ENCODE measurements at places on chromosomes 7 and 10.

DNA sequence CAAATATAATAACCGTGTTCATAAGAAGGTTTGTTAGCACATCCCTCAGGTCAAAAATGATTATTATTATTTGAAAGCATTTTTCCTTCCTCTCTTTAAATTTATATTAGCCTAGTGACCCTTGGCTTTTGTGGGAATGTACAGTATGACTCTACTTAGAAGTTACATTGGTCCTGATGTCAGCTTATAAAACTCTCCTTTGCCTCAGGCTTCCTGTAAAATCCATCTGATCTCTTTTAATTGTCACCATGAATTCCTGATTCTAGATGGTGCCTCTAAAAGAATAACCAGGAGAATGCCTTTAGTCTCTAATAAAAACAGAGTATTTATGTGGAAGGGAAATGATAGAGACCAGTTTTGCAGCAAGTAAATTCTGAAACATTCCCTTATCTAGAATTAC is 1134.4 kb downstream of the XPNPEP1 start:
- no peak for DNase-seq

DNA sequence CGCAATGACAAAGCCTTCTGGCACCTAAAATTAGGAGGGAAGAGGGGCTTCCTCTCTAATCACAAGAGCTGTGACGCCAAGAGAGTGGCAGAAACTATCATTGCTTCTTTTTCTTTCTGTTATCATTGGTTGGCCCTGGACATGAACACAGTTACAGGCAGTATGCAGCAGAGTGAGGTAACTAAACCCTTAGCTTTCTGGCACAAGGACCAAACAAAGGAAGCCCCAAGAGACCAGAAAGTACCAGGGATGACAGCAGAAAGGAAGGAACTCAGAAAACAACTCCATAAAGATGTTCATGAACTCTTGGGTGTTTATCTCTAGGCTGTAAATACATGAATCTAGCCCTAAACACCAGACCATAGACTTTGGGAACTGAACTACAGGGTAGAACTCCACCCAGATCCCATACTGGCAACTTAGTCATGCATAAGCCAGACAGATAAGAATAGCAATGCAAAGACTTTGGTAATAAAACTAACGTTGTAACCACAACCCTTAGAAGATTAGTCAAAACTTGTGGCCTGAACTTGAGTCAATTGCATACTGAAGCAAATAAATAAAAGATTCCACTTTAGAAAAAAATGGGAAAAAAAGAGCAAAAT is 195.7 kb upstream of the PTN start:
- DNase-seq = no peak

GRCh38 chr7:44415047-44415446 is 75.4 kb downstream of the NUDCD3 start:
- no peak for DNase-seq

GRCh38 chr10:24929056-24929544 is 23.3 kb downstream of the PRTFDC1 start:
- DNase-seq = no peak

GRCh38 chr7:158470336-158470735 is 117.3 kb downstream of the PTPRN2 start:
- DNase-seq = no peak

- no peak for DNase-seq
Observed at GRCh38 chr10:91247360-91248111, 27.1 kb downstream of the PCGF5 start.

- DNase-seq = no peak
Observed at GRCh38 chr10:52420656-52421055, 106.6 kb downstream of the DKK1 start.

- DNase-seq = no peak
Observed at GRCh38 chr10:33136781-33137180, 178.8 kb upstream of the ITGB1 start.

DNA sequence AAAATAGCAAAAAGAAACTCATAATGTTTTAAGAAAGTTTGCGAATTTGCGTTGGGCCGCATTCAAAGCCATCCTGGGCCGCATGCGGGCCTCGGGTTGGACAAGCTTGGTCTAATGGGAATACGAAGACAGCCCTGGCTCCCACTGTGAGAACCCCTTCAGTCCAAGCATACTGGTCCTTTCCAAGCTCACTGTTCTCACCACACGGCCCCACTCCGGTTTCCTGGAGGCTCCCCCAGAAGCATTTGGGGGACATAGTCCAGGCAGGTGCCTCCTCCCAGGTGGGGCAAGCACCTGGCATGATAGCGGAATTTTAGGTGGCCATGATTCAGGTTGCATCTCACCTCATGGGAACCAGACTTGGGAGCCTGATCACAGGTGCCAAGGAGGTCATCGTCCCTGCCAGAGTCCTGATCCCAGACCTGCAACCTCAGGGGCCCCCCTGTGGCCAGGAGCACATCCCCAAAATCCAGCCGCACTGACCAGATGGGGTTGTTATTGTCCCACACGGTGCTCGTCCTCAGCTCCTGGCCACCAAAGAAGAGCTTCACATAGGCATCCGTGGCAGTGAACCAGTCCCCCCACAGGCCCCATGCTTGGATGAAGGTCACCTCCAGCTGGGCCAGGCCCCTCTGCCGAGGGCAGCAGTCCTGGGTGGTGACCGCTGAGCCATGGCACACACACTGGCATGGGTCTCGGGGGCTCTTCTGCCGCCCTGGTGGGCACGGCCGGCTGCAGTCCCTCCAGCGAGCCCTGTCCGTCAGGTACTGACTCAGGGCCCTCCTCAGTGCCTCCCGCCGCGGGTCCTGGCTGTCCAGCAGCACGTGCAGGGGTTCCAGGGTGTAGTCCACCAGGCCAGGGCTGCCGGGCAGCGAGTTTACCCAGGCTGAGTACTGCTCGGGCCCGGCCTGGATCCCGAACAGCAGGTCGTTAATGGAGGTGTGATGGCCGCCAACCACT is 4.4 kb downstream of the PRF1 start:
- no peak for DNase-seq

- DNase-seq = no peak
Observed at GRCh38 chr10:63200431-63200830, 67.3 kb downstream of the NRBF2 start.

DNA sequence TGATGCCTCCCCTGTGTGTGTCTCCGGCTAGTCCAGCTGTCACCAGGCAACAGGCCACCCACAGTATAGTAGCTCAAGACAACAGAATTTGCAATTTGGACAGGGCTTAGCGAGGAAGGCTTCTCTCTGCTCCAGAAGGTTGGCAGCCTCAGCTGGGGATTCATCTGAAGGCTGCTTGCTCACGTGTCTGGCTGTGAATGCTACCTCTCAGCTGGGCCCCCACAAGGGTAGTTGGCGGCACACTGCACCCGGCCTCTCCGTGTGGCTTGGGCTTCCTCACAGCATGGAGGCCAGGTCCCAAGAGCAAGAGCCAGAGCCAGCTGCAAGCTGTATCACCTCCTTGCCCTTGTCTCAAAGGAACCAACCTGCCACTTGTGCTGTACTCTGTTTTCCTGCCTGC is 19.2 kb downstream of the ECHDC3 start:
- DNase-seq = no peak

GRCh38 chr7:30166155-30166840 is 31.5 kb downstream of the MTURN start:
- no peak for DNase-seq

DNA sequence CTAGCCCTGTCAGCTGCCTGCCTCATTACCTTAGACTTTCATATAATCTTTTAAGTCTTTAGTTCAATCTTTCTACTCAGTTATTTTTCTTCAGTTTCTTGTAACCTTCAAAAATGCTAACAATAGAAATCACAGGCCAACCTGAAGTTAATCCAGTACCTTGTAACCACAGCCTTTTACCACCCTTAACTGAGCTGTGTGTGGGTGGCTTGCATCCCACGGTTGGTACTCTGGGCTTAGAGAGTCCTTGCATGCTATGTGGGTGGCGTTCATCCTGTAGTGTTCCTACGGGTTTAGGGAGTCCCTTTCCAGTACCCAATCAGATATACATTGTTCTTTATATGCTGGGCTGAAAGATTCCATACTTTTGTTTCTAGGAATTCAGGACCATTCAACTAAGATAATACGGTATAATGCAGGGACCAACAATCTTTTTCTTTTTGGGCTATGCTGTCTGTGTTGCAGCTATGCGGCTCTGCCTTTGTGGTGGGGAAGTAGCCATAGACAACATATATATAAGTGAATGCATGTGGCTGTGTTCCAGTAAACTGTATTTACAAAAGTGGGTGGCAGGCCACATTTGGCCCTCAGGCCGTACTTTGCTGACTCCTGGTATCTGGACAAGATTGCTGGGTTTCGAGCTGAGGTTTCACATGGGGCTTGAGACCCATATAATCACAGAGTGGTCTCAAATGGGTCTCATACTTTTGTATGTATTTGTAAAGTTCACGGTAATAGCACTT is 280.8 kb upstream of the LRGUK start:
- DNase-seq = no peak

GRCh38 chr10:95759233-95759826 is 3.4 kb downstream of the ENTPD1 start:
- DNase-seq = no peak

GRCh38 chr7:38798552-38799267 is 110.3 kb downstream of the VPS41 start:
- no peak for DNase-seq

DNA sequence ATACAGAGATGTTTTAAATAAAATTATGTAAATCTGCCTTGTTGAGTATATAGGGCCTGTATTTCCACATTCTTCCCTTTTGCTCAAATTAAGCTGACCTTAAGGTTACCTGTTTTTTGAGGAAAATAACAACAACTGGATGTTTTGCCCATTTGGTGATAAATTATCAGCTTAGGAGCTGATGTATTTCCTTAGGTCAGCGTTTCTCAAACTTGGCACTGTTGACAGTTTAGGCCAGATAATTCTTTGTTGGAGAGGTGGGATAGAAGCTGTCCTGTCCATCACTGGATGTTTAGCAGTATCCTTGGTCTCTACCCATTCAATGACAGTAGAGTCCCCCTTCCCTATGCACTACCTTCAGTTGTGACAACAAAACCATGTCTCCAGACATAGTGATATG is 7.2 kb downstream of the GSTO2 start:
- no peak for DNase-seq

GRCh38 chr10:50928190-50928552 is 42.7 kb upstream of the A1CF start:
- no peak for DNase-seq

DNA sequence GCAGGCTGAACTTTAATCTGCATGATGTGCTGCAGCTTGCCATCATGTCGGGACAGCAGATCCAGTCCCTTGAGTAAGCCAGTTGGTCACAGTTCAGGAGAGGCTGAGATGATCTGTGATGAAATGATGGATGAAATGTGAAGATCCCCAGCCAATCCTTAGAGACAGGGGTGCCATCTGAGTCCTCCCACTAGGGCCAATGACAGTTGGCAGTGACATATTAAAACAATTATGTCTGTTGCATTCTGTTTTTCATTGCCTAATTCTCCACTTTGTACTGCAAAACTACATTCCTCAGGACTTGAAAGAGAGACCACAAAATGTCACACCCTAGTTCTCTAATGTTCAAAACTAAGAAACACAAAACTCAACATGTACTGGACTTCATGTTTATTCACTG is 66.3 kb upstream of the CAV2 start:
- DNase-seq = no peak

DNA sequence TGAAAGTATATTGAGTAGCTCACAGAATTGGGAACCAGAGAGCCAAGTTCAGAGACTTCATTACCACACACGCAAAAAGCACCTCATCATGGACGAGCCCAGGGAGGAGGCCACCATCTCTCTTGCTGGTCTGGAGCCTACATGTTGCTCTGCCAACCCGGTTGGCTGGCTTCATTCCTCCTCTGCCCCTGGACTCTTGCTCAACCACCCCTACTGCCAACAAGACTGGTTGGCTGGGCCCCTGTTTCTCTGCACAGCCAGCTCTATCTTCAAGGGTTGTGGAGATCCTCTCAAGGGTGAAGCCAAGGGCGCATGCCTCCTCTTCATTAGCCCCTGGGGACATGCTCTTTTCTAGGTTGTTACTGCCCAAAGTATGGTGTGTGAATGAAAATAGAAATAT is 142.7 kb downstream of the JCAD start:
- DNase-seq = no peak

DNA sequence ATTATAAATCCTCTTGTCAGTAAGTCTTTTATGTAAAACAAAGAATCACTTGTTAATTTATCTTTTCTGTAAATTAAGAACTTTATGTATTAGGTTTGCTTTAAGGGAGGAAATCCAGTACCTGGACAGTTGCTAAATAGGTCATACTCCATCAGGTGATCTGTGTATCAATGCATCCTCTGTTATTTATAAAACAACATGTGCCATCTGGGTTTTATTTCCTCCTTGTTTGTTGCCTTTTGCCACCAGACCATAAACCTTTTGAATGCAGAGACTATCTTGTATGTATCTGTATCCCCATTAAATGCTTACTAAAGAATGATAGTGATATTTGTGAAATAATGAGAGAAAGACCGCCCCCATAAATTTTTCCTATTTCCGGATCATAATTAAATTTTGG is 70.0 kb downstream of the SLC35B4 start:
- no peak for DNase-seq

DNA sequence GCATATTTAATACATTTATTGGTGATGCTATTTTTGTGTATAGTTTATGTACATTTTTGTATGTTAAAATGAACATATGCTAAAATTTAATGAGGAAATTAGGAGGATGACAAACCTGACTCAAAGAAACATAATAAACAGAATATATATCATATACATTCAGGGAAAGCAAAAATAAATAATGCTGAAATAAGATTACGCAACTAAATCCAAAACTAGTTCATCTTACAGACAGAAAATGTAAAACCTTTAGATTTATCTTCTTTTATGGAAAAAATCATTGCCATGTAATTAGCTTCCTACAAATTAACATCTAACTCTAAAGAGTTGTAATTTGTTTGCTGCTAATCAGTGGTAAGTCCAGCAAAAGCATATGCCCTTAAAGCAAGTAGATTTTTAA is 216.5 kb downstream of the PTN start:
- no peak for DNase-seq

GRCh38 chr10:3411044-3411443 is 238.5 kb upstream of the PITRM1 start:
- DNase-seq = no peak

GRCh38 chr10:48742891-48743860 is 58.5 kb downstream of the WDFY4 start:
- DNase-seq = no peak

DNA sequence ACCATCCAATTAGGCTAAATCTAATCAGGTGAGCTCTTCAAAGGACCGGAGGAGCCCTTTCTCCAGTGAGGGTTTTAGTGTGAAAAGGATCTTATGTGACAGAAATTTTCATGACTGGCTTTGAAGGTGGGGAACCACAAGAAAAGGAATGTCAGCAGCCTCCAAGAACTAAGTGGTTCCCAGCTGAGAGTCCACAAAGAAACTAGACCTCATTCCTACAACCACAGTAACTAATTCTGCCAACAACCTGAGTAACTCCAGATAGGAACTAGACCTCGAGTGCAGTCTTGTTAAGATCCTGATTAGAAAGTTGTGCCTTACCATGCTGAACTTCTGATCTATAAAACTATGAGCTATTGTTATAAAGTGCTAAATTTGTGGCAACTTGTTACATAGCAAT is 51.3 kb downstream of the PCLO start:
- DNase-seq = no peak

- no peak for DNase-seq
Observed at GRCh38 chr7:5284304-5285281, 1.9 kb downstream of the SLC29A4 start.
